ENCODE measurements at places on chromosomes 5 and 9.

GRCh38 chr9:96163712-96164111 is 138.3 kb downstream of the HSD17B3 start:
- DNase-seq = no peak

DNA sequence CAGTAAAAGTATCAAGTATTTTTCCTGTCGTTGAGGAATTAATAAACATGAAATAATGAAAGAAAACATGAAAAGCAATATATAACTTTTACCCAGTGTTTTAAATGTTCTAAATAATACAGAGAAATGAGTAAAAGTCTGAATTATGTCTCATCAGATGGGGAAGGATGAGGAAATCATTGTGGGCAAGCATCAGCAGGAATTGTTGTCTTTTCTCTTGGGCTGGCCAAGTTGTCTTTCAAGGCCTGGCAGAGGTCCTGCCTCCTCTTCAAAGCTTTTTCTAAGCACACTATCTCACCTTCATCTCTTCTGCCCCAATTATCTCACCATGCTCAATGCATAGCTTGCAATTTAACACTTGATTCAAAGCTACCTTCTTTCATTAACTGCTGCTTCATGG is 41.9 kb downstream of the MOCS2 start:
- DNase-seq = no peak

GRCh38 chr5:159866093-159866492 is 50.2 kb upstream of the ADRA1B start:
- no peak for DNase-seq

- no peak for DNase-seq
Measured at GRCh38 chr9:121622387-121623203, 28.8 kb upstream of the DAB2IP start.

DNA sequence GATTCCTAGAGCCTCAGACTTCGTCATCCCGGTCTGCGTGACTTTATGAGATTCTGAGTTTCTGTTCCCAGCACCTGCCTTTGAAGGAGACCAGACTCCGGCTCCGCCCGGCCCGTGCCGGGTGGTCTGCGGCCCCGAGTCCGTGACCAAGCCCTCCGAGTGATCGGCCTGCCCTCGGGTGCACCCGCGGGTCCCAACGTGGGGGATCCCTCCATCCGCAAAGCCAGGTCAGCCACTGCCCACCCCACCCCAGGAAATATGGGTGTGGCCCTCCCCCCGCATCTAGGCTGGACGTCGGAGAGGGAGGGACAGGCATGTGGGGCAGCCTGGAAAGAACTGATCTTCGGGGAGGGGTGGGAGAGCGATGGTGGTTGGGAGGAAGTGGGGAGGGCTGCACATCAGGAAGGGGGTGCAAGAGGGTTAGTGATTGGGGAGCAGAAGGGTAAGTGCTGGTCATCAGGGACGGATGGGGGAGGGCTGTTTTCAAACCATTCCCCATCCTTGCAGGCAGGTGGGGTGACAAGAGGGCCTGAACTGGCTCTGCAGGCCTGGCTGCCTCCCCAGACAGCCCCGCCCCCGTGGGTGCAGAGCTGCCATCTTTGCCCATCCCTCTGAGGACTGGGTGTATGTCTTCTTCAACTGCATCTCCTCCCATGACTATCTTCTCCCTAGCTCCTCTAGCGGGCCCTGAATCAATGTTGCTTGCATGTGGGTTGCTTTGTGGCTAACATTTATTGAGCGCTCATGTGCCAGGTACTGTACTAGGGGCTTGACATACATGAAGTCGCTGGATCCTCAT is 747 bp downstream of the LRSAM1 start:
- DNase-seq = peak; percentile 15

GRCh38 chr5:69493396-69494133 is 975 bp downstream of the OCLN start:
- no peak for DNase-seq

GRCh38 chr5:160548949-160549645 is 127.4 kb downstream of the PTTG1 start:
- no peak for DNase-seq

DNA sequence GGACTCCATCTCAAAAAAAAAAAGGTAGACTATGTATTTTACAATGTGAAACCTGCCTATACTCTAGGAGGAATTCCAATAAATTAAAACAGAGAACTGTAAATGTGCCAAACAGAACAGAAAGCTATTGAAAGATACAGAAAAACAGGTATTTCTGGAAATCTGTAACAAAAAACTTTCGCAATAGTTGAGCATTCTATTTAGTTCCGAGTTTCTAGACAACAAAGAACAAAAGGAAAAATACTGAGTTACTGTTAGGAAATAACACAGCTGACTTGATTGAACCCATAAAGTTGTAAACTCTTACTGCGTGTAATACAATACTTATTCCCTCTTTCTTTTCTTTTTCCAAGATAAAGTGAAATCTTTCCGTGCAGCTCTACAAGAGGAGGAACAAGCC is 18.6 kb downstream of the DIMT1 start:
- no peak for DNase-seq

DNA sequence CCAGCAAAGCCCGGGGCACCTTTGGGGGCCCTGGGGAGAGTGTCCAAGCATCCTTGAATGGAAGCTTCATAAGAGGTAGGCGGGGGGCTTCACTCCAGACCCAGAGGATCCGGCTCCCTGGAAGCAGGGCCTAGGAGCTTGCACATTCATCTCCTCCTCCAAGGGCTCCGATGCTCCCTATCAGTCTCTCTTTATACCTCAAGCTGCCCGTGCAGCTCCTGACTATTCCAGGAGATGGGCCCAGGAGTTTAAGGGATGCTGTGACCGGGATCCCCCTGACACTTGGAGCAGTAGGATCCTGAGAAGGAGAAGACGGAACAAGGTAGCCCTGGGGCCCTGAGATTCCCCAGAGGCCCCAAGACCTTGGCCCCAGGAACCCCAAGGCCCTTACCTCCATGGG is 25.9 kb downstream of the CSF1R start:
- DNase-seq = no peak

GRCh38 chr9:71678999-71679398 is 89.3 kb downstream of the CEMIP2 start:
- no peak for DNase-seq

DNA sequence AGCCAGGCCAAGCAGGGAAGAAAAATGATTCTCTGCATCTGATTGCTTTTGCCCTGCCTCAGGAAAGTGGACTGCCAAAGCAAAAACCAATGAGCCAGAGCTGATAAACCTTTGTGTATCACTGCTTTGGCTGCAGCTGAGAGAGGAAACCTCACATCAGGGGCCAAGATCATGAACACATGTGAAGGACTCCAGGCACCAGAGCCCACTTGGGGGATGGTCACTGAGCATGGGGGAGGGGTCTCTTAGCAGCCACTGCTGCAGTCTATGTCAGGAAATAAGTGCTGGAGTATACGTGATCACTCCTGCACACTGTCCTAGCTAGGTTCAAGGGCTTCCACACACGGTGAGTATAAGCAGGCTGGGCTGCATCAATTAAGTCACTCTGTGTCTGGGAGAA is 229.9 kb downstream of the SPOCK1 start:
- no peak for DNase-seq

DNA sequence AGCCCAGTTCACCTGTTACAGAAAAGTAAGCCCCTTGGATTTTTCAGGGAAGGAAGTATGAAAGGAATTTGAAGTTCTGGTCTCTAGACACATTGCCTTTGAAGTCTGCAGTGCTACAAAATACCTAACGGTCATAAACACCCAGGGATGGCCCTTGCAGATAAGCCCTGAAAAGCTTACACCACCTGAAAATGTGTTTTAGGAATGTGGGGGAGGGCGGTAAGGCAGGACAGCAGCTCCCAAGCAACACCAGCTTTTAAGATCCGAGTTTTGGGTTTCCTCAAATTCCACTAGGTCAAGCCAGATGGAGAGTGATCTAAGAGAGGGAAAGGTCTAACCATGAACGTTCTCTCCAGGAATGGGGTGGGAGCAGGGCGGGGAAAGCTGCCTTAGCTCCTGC is 114.1 kb upstream of the PANK3 start:
- DNase-seq = no peak

DNA sequence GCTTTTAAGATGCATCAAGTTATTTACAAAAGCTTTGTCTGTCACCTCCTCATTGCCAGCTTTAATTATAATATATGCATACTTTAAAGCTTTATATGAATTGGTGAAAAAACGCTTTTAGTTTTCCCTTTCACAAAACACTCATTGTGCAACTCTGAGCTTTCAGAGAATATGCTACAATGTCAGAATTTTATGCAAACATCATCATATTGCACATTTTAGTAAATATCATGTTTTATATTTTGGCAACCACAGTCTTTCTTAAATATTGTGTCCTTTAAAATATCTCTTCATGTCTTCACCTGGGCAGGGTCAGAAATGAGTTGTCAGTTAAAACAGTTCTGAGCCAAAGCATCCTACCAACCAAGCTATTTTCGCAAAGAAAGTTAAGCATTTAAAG is 601.1 kb upstream of the RORB start:
- DNase-seq = no peak

DNA sequence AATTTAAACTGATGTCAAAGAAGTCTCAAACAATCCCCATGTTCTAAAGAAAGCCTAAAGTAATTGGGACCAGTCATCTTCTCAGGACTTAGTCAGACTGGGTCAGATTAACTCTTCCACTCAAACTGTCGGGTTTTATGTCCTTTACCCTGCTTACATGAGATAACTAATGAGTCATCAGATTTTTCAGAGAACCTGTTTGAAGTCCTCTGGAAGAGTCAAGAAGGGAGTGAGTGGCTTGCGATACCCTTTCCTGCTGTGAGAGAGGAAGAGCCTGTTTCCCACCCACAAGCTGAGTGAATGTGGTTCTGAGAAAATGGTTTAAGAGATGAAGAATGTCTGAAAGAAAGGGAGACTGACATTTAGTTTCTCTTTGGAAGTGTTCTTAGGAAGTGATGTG is 1866.7 kb upstream of the C9orf72 start:
- no peak for DNase-seq

- no peak for DNase-seq
Measured at GRCh38 chr5:107474716-107475489, 195.8 kb downstream of the EFNA5 start.

- no peak for DNase-seq
Measured at GRCh38 chr5:149790276-149790675, 60.2 kb downstream of the PPARGC1B start.

- DNase-seq = no peak
Measured at GRCh38 chr9:19768798-19769197, 20.0 kb downstream of the SLC24A2 start.

DNA sequence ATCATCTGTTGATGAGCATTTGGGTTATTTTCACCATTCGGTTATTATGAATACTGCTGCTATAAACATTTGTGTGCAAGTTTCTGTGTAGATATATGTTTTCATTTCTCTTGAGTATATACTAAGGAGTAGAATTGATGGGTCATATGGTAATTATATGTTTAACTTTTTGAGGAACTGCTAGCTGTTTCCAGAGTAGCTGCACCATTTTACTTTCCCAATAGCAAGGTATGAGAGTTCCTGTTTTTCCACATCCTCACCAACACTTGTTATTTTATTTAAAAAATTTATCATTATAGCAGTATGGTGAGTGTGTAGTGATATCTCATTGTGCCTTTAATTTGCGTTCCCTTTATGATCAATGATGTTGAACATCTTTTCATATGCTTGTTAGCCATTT is 29.2 kb downstream of the CD14 start:
- no peak for DNase-seq

DNA sequence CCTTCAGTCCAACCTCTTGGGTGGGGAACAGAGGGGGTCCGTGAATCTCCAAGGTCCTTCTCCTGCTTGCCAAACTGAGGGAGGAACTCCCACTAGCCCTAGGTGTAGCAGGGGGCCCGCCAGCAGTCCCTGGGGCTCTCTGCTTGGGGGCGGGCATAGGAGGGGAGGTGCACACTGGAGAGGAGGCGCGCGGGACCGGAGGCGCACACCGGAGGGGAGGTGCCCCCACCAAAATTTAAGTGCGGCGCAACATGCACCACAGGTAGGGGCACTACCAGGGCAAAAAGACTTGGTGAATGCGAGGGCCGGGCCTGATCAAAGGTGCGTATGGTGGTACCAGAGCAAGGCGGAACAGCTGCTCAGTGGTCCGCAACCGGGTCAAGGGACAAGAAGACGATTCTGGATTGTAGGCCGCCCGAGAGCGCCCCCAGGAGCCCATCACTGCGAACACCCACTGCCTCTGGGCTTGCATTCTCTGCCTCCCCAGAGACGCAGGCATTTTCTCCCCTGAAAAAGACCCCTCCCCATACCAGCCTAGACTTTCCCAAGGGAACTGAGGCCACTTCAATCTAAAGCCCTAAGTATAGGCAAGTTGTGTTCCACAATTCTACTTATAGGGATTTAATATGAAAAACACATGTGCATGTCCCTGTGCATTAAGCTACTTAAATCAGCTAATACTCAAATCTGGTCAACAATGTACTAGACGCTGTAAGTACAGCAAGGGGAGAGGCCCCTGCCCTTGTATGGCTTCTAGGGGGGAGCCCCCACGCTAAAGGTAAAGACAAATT is 50.6 kb downstream of the TGFBI start:
- DNase-seq = no peak

- no peak for DNase-seq
Measured at GRCh38 chr5:80975065-80975464, 14.9 kb downstream of the RASGRF2 start.

- no peak for DNase-seq
Measured at GRCh38 chr5:137325721-137326120, 173.4 kb downstream of the SPOCK1 start.

GRCh38 chr5:34007201-34007620 is 639 bp downstream of the AMACR start:
- DNase-seq = no peak

DNA sequence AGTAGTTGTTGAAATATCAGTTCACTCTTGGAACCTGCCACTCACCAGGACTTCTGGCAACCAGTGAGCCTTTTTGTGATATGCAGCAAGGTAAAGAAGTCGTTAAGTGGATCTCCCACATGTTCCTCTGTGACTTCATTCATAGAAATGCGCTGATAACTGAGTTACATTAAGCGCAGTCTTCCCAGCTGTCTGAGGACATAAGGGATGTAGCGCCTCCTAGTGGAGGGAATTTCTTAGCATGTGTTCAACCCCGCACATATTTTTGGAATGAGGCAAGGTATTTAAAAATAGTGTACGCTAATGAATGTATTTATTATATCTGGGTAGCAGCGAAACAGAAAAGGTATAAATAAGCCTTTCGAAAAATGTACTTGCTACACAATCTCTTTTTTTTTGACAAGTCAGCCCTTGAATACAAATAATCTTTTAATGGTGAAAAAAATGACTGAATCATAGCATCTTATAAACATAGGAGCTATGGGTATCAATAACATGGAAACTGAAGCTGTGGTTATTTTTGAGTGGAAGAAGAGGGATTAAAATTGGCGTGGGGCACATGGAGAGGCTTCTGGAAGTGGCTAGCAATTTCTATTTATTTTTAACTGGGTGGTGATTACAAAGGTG is 38.0 kb downstream of the PALM2AKAP2 start:
- no peak for DNase-seq

- DNase-seq = no peak
Measured at GRCh38 chr5:33182986-33183385, 257.8 kb upstream of the TARS1 start.

- no peak for DNase-seq
Measured at GRCh38 chr5:52895572-52896413, 93.4 kb upstream of the ITGA2 start.

DNA sequence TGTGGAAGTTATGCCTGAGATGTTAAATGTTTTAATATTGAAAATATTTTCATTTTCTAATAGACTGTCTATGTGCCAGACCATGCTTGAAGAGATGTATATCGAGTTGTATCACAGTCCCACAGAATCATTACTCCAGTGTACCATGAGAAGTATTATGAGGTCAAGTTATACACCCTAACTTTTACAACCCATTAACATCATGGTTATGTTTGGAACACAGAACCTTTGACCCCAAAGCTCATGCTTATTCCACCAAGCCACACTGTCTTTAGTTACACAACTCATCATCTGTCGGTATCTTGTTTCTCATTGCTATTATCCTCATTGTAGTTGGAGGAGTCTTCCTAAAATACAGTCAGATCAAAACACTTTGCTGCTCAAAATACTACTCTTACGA is 248.0 kb downstream of the KCTD16 start:
- no peak for DNase-seq

All from activated gamma-delta T cell (primary cell).